HT-29 (cell line): ENCODE measurements at places on chromosomes 1 and 21.

GRCh38 chr1:95506736-95507414 is 272.9 kb downstream of the RWDD3 start:
- no peak for DNase-seq

DNA sequence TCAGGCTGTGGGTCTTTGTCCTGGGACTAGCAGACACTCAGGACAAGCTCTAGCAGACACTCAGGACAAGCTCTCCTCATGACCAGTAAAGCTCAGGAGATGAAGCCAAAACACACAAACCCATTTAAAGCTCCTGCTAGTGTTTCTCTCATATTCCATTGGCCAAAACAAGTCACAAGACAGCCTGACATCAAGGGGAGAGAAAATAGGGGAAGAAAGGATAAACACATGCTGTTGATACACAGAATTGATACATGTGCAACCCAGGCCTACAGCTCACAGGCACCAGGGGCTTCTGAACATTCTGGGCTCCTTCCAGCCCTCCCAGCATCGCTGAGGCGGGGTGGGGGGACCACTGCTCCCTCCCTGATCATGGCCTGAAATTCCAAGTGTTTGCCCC is 35.3 kb downstream of the ATF3 start:
- no peak for DNase-seq

DNA sequence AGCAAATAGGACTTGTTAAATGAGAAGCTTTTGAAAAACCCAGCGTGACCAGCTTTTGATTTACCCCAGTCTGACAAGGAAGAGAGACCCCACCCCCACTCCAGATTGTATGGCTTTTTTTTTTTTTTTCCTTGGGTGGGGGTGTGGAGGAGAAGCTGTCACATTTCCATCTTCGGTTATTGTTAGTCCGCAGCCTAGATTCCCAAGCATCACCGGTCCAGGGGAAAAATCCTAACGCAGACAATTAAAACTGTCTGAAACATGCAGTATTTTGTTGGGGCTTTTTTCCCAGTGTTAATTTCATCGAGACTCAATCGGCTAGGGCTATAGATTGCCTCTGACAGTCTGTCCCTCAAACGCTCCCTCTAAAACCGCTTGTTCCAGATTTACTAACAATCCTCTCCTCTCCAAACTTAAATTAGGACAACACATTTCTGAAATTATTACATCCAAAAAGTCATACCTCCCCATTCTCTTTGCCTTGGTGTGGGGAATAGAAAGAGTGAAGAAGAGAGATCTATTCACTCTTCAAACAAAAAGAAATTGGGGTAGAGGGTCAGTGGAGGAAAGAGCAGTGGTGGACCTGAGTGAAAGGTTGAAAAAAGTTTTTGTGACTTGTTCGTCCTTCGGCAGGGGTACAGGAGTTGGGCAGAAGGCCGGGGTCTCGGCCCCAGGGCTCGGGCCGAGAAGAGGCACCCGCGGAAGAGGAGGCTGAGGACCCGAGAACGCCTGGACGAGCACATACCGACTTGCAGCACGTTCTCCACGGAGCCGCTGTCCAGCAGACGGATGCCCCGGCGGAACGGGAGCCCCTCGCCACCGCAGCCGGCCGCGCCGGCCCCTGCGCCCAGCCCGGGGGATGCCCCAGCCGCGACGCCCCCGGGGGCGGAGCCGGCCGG is 1.1 kb downstream of the ZSWIM5 start:
- peak; percentile 22 for DNase-seq

- DNase-seq: no peak
Measured at GRCh38 chr1:105874621-105875020, 1181.9 kb upstream of the PRMT6 start.

DNA sequence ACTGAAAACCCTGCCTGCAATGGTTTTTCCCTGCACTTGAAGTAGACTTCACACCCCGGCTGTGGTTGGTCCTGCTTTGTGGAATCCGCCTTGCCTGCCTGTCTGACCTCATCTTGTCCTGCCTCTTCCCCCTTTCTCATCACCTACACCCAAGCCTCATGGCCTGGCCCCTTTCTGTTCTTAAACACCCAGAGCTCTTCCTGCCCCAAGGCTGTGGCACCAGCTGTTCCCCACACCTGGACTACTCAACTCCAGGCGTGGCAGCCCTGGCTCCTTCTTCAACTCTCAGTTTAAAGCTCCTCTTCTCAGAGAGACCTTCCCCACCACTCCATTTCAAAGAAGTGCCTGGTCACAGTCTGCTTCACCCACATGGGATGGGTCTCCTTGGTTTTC is 27.0 kb downstream of the KIAA1614 start:
- DNase-seq: no peak

DNA sequence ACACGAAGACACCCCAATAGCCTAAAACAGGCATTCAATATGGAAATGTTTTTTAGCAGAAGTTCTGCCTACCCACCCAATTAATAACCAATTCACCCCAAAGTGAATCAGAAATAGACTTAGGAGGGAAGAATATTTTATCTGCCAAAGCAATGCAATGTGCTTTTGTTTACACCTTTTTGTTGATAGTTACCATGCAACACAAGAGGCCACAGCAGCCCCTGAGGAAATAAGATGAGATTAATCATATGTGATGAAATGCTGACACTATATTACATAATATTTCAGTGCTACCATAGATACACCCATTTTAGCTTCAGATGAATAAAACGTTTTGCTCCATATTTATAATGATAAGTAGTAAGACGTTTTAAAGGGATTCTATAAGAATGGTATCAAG is 60.9 kb upstream of the RGS2 start:
- DNase-seq: peak; percentile 46

DNA sequence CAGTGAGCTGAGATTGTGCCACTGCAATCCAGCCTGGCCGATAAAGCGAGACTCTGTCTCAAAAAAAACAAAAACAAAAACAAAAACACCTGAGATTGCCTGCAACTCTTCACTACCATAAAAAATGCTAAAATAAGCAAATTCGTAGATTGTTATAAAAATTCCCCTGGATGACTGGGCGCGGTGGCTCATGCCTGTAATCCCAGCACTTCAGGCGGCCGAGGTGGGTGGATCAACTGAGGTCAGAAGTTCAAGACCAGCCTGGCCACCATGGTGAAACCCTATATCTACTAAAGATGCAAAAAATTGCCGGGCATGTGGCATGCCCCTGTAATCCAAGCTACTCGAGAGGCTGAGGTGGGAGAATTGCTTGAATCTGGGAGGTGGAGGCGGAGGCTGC is 10.7 kb downstream of the MED18 start:
- DNase-seq: no peak

DNA sequence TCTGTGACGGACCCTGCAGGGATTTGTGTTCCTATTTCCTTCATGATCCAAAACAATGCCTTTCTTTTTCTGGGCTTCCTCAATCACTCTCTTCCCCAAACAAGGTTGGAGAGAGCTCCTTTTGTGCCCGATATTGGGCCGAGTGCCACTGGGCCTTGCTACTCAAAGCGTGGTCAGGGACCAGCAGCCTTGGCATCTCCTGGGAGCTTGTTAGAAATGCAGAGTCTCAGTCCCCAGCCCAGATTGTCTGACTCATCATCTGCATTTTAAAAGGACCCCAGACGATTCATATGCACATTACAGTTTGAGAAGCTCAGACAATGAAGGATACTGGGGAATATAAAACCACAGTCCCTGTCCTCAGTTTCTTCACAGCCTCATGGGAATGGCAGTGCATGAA is 19.9 kb downstream of the ADORA1 start:
- no peak for DNase-seq

DNA sequence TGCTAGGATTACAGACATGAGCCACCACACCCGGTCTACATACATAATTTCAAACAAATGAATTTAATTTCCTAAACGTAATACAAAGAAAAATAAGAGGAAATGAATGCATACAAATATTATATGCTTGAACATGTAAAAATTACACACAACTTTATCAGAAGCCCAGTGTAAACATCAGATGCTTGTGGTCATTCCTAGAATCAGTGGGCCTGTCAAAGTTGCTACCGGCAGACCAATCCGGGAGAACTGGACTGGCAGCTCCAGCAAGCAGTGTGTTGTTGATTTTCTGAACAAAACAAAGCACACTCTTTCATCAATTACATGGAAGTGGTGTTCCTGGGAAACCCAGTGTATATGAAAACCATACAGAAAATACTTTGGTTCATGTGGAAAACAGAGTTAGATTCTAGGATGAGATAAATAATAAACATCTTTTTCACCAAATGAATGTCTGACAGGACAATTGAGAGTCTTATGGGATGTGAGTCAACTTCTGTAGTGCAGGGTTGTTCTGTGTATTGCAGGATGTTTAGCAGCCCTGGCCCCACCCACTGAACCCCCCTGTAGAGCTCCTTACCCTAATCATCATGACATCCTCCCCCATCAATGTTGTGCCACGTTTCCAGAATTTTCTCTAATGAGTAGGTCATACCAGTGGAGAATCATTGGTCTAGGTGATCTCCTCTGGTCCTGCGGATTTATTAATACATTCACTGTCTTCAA is 33.8 kb downstream of the MFSD2A start:
- DNase-seq: peak; percentile 72
